ENCODE measurements at places on chromosomes 16 and 17.

GRCh38 chr16:49484451-49484849, 110.8 kb downstream of the C16orf78 start:
- DNase-seq = no peak

GRCh38 chr17:16437083-16437482, 21.7 kb downstream of the TRPV2 start:
- DNase-seq = no peak

GRCh38 chr16:9593440-9593839, 502.0 kb downstream of the HAPSTR1 start:
- DNase-seq = no peak

GRCh38 chr16:11691771-11692170, 23.5 kb downstream of the SNN start:
- no peak for DNase-seq

- DNase-seq = no peak
These were observed 330.0 kb upstream of the DYNLRB2 start for GRCh38 chr16:80210787-80211186.

DNA sequence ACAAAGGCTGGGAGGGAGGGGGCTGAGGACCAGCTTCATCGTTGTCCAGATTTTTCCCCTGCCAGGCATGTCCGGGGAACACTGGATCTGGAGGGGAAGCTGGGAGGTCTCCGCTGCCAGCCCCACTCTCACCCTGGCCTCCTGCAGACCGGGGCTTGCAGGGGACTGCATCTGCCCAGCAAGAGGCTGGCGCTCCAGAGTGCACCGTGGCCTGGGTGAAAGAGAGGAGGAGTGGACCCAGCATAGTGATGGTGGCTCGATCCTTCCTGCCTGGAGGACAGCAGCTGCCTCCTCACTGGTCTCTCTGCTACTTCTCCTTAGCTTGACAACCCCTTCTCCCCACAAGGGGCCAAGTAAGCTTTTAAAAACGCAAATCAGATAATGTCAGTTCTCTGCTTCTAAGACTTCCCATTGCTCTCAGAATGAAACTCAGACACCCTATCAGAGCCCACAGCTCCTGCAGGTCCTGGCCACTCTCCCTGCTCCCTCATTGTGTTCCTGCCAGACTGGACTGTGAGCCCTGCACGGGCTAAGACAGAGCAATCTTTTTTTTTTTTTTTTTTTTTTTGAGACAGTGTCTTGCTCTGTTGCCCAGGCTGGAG, 15.0 kb downstream of the CPNE2 start:
- no peak for DNase-seq

DNA sequence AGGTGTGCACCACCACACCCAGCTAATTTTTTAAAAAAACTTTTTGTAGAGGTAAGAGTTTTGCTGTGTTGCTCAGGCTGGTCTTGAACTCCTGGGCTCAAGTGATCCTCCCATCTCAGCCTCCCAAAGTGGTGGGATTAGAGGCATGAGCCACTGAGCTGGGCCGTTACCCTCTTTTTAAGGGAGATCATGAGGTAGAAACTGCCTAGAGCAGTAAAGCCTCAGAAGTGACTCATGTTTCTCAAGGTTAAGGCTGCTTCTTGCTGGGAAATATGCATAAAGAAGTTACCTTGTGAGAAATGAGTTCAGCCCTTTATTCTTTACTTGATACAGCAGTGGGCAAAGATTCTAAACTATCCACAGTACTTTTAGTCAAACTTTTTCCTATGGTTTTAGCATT, 38.2 kb downstream of the GRB2 start:
- no peak for DNase-seq

- no peak for DNase-seq
These were observed 529.0 kb downstream of the KCNJ18 start for GRCh38 chr17:22221344-22221743.

GRCh38 chr17:35912942-35913341, 17.6 kb downstream of the RDM1 start:
- DNase-seq = no peak

- no peak for DNase-seq
These were observed 41.9 kb upstream of the CHMP6 start for GRCh38 chr17:80949451-80950421.

DNA sequence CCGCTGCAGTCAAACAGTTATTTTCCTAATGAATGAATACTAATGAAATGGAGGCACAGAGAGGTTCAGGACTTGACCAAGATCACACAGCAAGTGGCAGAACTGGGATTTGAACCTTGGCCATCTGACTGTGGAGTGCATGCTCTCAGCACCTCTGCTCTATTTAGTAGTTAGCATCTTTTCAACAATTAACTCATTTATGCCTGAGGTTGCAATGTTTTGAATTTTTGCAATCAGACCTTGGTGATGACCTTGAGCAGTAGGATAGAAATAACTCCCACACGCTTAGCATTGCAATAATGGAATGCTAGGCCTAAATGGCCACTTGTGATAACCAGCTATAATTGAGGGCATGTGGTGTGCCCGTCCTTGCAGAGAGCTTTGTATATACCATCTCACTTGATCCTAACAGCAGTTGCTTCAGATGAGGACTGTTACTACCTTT, 31.0 kb downstream of the NAGPA start:
- DNase-seq = no peak

- no peak for DNase-seq
These were observed 2.5 kb downstream of the TUBB3 start for GRCh38 chr16:89925596-89926079.

- no peak for DNase-seq
These were observed 21.1 kb upstream of the MLKL start for GRCh38 chr16:74721716-74722115.

DNA sequence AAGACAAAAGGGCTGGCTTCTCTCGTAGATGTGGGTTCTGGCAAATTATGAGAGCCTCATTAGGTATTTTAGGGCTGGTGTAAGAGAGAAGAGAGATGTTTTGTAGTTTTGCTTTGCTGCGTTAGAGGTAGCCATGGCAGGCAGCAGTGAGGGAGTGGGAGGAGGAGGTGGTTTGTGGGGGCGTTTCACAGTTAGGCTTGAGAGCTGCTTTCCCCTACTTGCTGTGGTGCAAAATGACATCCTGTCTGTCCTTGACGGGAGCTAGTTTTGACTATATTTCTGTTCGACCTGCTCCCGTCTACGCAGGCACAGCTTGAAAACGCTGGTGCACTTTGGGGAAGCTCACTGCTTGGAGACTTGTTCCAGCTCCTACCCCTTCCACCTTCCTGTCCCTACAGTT, 75.5 kb downstream of the SLC5A11 start:
- DNase-seq = no peak

DNA sequence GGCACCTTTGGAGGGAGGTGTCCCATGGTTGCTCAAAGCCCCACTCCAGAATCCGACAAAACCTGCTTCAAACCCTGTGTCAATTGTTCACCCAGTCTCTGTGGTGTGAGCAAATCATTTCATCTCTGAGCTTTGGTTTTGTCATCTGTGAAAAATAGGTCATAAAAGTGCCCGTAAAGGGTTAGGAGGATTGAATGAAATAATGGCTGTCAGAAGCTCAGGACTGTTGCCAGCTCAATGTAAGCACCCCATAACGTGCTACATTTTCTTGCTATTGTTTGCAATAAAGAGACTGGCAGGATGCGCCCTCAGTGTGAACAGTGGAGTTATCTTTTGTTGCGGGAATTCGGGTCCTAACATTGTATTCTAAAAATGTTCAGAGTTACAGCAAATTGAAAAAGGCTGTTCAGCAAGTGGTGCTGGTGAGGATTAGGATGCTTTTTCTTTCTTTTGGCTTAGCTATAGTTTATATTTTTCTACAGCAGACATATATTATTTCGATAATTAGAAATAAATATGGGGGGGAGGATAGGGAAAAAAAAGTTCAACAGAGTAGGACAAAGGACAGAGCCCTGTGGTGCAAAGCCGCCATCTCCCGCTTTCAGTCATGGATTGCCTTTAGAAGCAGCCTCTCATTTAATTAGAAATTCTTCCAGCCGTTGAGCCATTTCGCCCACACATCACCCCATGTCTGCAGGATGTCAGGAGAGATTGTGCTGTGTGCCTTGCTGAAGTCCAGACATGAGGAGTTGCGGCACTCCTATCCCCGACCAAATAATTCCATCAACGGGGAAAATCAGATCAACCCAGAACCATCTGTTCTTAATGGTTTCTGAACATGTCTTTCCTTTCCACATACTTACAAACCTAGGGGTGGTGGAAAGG, 20.9 kb upstream of the PYY start:
- no peak for DNase-seq

DNA sequence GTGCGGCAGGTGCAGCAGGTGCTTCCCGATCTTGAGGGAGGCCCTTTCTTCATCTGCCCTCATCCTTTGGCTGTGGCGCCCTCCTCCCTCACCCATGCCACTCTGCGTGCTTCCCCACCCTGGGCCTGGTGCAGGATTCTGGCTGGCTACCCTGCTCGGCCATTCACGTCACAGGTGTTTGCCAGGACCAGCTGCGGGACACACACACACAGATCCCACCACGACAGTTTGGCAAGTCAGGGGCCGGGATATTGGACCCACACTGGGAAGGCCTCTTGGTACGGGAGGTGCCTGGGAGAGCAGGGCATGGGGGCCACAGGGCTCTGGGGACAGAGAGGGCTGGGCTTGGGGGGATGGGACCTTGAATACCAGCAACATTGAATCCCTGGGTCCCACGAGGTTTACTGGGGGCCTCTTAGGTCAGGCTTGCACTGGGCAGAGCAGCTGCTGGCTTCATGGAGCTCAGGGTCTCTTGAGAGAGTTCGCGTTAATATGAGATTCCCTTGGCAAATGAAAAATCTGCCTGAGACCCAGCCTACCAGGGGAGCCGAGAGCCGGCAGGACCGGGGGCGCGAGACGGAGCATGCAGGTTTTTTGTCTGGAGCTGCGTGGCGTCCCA, 15.1 kb downstream of the ADCY7 start:
- no peak for DNase-seq

DNA sequence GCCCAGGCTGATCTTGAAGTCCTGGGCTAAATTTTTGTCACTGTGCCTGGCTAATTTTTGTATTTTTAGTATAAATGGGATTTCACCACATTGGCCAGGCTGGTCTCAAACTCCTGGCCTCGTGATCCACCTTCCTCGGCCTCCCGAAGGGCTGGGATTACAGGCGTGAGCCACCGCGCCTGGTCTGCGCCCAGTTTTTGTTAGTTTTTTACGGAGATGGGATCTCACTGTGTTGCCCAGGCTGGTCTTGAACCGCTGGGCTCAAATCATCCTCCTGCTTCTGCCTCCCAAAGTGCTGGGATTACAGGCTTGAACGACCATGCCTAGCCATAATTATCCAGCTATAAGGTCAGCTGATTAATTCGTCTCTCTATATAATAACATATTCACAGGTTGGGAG, 2.7 kb upstream of the CEMP1 start:
- DNase-seq = no peak

- no peak for DNase-seq
These were observed 24.1 kb upstream of the LHX1 start for GRCh38 chr17:36913132-36913531.

GRCh38 chr17:67520916-67521774, 144.1 kb downstream of the PITPNC1 start:
- DNase-seq = no peak

- no peak for DNase-seq
These were observed 731 bp upstream of the MKS1 start for GRCh38 chr17:58219789-58220183.

DNA sequence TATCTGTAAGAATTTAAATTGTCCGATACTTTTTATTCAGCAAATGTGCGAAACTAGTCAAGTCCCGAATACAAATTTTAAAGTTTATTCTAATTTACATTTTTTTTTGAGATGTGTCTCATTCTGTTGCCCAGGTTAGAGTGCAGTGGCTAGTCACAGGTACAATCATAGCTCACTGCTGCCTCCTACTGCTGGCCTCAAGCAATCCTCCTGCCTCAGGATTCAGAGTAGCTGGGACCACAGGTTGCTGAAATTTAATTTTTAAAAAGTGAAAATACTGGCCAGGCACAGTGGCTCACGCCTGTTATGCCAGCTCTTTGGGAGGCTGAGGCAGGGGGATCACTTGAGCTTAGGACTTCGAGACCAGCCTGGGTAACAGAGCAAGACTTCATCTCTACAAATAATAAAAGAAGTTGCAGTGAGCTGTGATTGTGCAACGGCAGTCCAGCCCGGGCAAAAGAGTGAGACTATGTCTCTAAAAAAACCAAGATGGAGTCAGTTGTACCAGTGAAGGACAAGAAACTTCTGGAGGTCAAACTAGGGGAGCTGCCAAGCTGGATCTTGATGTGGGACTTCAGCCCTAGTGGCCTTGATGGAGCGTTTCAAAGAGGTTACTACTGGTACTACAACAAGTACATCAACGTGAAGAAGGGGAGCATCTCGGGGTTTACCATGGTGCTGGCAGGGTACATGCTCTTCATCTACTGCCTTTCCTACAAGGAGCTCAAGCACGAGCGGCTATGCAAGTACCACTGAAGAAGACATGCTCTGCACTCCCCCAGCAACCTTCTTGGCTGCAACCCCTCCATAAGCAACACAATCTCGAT, 5.6 kb downstream of the POLG2 start:
- DNase-seq = peak; percentile 61

DNA sequence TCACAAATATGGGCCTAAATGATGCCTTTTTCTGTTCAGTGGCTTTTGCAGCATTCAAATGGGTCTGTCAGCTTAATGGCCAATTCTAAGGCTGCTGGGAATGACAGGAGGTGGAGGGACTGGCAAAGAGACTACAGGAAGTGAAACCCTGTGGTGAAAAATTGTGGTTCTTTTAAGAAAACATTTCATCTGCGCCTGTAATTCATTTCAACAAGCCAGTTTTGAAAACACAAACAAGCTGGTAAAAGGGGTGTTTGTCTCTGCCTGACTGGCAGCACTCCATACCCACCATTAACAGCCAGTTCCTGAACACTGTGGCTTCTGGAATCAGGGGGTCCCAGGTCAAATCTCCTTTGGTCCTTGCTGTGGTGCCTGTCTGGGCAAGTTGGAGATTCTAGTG, 3.6 kb upstream of the KDM8 start:
- DNase-seq = peak; percentile 74

GRCh38 chr16:68710211-68710610, 26.9 kb upstream of the CDH1 start:
- no peak for DNase-seq

- no peak for DNase-seq
These were observed 15.9 kb downstream of the B9D1 start for GRCh38 chr17:19346351-19347255.

DNA sequence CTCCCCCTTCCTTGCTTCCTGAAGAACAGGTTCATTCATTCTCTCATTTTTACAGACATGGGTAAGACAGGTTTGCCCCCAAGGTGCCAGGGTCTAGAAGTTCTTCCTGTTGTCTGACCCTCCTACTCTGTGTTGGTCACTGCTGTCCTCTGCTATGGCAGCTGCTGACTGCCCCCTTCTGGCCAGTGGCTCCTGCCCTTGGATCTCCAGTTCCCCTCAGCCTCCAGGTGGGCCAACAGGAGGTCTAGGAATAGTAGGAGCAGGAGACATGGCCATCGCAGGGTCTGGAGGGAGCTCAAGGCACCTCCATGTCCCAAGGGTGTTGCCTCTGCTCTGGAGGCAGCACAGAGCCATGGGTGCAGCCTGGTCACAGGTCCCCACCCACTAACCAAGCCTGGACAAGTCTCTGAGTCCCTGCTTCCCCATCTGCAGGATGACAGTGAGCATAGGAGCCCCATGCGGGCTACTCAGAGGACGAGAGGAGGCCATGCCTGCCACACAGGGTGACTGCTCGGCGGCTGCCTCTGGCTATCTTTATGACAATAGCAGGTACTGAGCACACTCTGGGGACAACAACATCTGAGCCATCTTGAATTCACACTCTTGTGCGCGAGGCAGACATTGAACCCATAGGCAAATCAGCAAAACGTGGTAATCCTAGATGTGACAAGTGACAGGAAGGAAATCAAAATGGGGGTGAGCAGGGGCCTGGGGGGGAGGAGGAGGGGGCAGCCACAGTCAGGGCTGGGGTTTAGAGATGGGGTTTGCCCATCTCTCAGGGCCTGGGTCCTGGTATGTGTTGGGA, 27.0 kb upstream of the NXPH3 start:
- DNase-seq = no peak

GRCh38 chr16:48546774-48547173, 63.2 kb downstream of the N4BP1 start:
- no peak for DNase-seq

All from activated CD4-positive, alpha-beta T cell treated with anti-CD3 and anti-CD28 coated beads, Interleukin-2, Interleukin-4, amounts not matched to agents 100 ng/mL and 50 ng/mL, durations not matched to agents 16 hours and 8 hours (primary cell).